CD4-positive, alpha-beta memory T cell (primary cell): ENCODE measurements at places on chromosomes 12 and 14. TPM values are rescaled to one million over a fixed set of nuclear protein-coding genes. Genes with fewer than 3 reads are reported as not detected.

The NOVA1 gene
- polyA plus RNA-seq = not detected

DNA sequence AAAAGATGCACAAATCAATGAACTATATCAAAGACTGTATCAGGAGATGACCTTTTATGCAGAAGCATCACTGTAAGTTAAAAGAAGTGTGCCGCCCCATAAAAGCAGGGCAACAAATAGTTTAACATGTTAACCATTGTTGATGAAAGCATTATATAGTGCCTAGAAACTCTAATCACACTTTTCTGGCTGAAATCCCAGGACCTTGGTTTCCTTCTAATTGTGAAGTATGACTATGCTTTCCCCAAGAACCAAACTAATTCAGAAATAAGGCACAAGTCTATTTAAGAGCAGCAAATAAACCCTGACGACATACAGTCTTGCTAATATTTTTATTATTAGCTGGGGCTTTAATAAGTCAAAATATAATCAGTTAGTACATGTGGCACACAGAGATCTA, 21.7 kb downstream of the RACGAP1 start:
- no peak for DNase-seq
- H3K4me3 ChIP-seq = no peak overlapping the region
- no peaks in the 10 kb centered on the region for H3K27me3 ChIP-seq
- H3K4me1 ChIP-seq = peaks cover 4% of the 10 kb centered on the region
- H3K36me3 ChIP-seq = peaks cover 3% of the 10 kb centered on the region

The INHBC gene
- not detected for polyA plus RNA-seq

The DPF3 gene
- 0.25 TPM for polyA plus RNA-seq

DNA sequence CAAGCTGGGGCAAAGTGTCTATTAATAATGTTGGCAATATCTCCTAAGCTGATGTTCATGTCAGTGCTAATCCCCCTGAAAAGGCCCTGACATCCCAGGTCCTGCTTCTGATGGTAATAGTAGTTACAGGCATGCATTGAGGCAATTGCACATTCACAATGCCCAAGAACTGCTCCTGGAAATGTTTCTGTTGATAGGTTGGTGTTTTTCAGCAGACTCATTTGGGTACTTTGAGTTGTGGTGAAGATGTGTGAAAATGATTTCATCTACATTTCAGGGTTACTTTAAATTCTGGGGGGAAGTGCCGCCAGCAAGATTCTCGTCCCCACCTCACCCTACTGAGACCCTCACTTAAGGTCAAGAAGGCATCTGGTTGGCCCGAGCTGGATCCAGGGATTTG, 92.9 kb downstream of the BBS10 start:
- no peak overlapping the region for H3K27ac ChIP-seq
- no peaks in the 10 kb centered on the region for H3K36me3 ChIP-seq
- H3K4me3 ChIP-seq = no peak overlapping the region

GRCh38 chr12:85809500-85809899, 26.7 kb downstream of the RASSF9 start:
- no peak overlapping the region for H3K4me3 ChIP-seq
- no peaks in the 10 kb centered on the region for H3K27me3 ChIP-seq
- no peaks in the 10 kb centered on the region for H3K4me1 ChIP-seq
- H3K36me3 ChIP-seq = no peaks in the 10 kb centered on the region
- H3K27ac ChIP-seq = no peak overlapping the region

DNA sequence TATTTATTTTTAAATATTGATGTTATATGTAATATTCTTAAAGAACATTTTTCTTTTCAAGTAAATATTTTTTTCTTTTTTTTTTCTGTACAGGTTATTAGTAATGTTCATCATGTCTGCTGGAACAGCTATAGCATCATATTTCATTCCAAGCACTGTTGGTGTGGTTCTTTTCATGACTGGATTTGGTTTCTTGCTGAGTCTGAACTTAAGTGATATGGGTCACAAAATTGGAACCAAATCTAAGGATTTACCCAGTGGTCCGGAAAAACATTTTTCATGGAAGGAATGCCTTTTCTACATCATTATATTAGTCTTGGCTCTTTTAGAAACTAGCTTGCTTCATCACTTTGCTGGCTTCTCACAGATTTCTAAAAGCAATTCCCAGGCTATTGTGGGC, 23.2 kb downstream of the PCNX4 start:
- H3K4me1 ChIP-seq = no peaks in the 10 kb centered on the region
- H3K27ac ChIP-seq = no peak overlapping the region
- no peaks in the 10 kb centered on the region for H3K27me3 ChIP-seq
- H3K36me3 ChIP-seq = peaks cover 24% of the 10 kb centered on the region

DNA sequence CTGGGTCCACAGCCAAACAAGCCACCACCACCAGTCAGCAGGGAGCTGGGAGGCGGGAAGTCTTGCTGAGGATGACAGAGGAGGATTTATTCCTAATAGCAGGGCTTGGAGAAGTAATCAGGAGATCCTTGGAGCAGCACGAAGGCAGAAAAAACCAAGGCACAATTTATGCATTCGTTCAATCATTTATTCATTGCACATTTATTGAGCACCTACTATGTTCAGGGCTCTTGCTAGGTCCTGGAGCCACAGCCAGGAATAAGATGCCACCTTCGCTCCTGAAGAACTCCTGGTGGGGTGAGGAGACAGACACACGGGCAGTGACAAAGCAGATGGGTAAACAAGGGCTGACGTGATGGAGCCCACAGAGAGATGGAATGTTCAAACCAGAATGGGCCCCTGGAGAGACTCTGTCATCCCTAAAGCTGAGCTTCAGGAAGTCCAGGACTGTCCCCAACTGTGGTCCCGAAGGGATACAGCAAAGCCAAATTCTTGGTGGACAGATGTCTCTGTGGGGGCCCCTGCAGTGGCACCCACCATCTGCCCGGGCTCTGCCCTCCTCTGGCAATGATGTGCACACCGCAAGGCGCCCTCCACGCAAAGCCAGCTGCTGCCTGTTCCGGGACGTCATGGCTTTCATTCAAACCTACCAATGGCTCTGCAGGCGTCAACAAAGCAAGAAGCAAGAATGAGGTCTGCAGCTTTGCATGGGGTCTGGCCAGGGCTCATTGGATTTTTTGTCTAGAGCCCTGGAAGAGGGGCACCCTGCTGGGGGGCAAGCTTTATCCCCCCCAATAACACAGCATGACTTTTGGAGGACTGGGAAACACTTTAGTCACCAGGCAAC, 3.0 kb upstream of the TESC start:
- no peak for DNase-seq
- no peak overlapping the region for H3K4me3 ChIP-seq
- no peaks in the 10 kb centered on the region for H3K27me3 ChIP-seq
- H3K27ac ChIP-seq = no peak overlapping the region
- peaks cover 33% of the 10 kb centered on the region for H3K4me1 ChIP-seq

The LIN7A gene
- polyA plus RNA-seq = not detected

The RPS29 gene
- 8,635 TPM for polyA plus RNA-seq

- H3K4me1 ChIP-seq = no peaks in the 10 kb centered on the region
- H3K4me3 ChIP-seq = no peak overlapping the region
- no peaks in the 10 kb centered on the region for H3K27me3 ChIP-seq
- DNase-seq = no peak
These were observed 57.0 kb upstream of the GPHB5 start for GRCh38 chr14:63375769-63376168.

DNA sequence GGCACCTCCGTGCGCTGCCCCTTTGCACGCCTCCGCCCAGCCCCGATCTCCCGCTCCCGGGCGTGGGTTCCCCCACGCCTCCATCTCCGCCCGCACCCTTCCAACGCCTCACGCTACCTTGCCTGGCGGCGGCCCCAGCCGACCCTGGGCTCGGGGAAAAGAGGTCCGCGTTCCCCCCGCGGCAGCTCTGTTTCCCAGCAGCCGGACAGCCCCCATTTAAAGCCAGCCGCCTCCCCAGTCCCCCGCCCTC, at the start of gene PRIMA1:
Gene PRIMA1 (minus strand): TSS at position 193 of the 250 bp plus-strand sequence. CDS start 767 bp downstream, outside the sequence.
- H3K27me3 ChIP-seq = peaks cover 3% of the 10 kb centered on the region
- no peaks in the 10 kb centered on the region for H3K4me1 ChIP-seq
- DNase-seq = no peak
- no peaks in the 10 kb centered on the region for H3K36me3 ChIP-seq

The CCDC197 gene
- not detected for polyA plus RNA-seq

The TECPR2 gene
- polyA plus RNA-seq = 5.6 TPM

The NPAS3 gene
- polyA plus RNA-seq = not detected

DNA sequence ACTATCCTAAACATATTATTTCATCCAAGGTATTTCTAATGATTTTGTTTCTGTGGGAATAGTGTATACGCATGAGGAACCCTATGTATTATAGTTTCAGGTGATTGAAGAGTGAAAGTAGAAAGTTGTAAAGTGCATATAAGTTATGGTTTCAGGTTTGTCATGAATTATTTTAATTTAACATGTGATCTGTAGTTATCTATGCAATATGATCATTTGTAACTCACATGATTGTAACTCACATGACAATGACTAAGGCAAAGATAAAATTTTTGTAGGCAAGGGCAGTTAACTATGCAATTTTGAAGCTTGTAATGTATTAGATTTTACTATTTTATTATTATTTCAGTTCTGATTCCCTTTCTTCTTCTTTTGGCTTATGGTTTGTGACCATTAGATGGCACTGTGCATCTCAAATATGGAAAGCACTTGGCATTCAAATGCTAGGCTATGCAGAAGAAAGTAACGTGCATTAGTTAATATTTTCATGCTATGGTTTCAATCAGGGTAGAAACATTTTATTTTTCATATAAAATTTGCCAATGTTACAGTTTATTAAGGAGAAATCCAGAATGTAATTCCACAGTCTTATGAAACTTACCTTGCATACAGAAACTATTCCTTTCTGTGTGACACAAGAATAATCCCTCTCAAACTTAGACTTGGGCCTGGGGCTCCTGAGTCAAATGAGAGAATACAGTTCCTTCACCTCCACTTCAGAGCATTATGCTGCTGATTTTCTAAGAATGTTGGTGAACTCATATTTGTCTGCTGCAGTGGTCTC, 15.8 kb upstream of the TMEM30B start:
- no peak overlapping the region for H3K27ac ChIP-seq
- peak; percentile 60 for DNase-seq
- H3K27me3 ChIP-seq = no peaks in the 10 kb centered on the region
- H3K36me3 ChIP-seq = no peaks in the 10 kb centered on the region

- H3K36me3 ChIP-seq = peaks cover 11% of the 10 kb centered on the region
- no peak for DNase-seq
- H3K4me3 ChIP-seq = no peak overlapping the region
- H3K27ac ChIP-seq = no peak overlapping the region
These were observed 12.5 kb downstream of the NAA25 start for GRCh38 chr12:112096070-112096469.

The RNASE1 gene
- not detected for polyA plus RNA-seq

DNA sequence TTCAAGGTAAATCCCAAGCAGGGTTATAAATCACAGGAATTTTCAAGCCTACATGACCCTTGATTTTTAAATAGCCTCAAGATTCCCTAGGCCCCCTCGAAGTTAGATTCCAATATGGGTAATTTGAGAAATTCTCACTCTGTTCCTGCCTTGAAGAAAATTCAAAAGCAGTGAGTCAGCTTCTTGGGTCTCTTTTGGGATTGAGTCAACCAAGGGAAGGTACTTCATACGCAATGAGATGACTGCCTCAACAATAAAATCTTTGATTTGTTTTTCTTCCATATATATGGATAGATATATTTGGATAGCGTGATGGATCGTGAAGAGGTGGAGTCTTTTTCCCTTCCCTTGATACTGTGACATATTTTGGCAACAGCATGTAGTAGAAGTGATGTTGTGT, 180.4 kb upstream of the ATP2B1 start:
- H3K4me3 ChIP-seq = no peak overlapping the region
- H3K27me3 ChIP-seq = no peaks in the 10 kb centered on the region
- no peaks in the 10 kb centered on the region for H3K36me3 ChIP-seq
- H3K4me1 ChIP-seq = peaks cover 3% of the 10 kb centered on the region

DNA sequence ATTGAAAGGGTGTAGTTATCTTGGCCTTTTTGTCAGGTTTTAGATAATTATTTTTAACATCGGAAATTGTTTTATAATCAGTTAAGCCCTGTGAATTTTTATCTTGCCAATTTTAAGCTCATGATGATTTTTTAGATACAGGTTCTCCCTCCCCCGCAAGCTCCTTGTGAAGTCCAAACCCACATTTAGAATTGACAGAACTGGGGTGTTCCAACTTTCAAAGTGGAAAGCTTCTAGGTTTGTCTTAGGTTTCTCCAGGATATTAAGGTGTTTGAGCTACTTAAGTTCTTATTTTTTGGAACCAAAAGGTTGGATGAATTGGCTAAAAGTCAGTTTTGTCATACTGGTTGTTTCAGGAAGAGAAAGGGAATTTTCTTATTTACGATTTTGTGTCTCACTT, 49.1 kb downstream of the ATP2A2 start:
- no peak for DNase-seq
- no peak overlapping the region for H3K4me3 ChIP-seq
- no peaks in the 10 kb centered on the region for H3K27me3 ChIP-seq

DNA sequence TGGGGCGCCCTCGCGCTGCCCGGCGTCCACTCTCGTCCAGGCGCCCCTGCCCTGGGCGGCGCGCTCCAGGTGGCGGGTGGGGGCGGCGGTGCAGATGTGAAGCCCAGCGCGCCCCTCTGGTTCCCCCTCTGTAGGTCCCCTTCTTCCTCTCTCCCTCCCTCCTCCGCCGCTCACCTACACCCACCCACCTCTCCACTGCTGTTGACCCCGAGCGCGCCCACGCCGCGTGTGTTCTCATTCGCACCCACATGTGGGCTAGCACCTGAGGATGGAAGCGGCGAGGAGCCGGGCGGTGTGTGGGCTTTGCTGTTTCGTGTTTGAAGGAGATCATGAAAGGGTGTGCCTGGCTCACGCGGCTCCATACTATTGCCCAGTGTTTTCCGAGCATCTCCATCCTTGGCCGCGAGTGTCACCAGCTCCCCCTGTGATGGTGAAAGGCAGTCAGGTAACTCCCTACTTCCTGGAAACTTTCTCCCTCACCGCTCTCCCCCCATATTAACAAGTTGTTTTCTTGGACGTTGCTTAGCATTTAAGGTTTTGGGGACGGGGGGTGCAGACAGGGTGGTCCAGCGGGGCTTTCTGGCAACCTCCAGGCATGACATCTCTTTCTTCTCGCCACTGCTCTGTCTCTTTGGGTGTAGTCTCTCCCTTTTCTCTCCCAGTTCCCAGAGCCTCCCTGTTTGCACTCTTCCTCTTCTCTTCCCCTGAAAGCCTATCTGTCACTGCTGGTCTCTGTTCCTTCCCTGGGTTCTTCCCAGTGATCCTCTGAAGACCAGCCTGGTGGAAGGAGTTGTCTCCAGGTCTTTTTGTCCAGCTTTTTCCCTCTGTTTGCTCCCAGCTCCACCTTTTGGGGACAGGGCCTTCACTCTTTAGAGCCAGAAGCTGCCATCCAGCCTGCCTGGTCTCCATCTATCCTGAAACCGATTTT, 1.6 kb downstream of the CACNA1C start:
- no peak overlapping the region for H3K27ac ChIP-seq
- no peaks in the 10 kb centered on the region for H3K36me3 ChIP-seq
- DNase-seq = no peak
- peaks cover 6% of the 10 kb centered on the region for H3K4me1 ChIP-seq
- H3K27me3 ChIP-seq = peaks cover 37% of the 10 kb centered on the region

The OR4K15 gene
- polyA plus RNA-seq = not detected

GRCh38 chr14:44785096-44785495, 176.7 kb downstream of the KLHL28 start:
- no peak for DNase-seq
- no peak overlapping the region for H3K4me3 ChIP-seq
- H3K27ac ChIP-seq = no peak overlapping the region
- no peaks in the 10 kb centered on the region for H3K36me3 ChIP-seq
